T-cell (primary cell): ENCODE measurements at places on chromosomes 2 and 18.

- peaks cover 3% of the 10 kb centered on the region for H3K27me3 ChIP-seq
- no peak for DNase-seq
- no peak overlapping the region for H3K4me3 ChIP-seq
- H3K36me3 ChIP-seq = no peaks in the 10 kb centered on the region
- H3K27ac ChIP-seq = no peak overlapping the region
- peaks cover 4% of the 10 kb centered on the region for H3K4me1 ChIP-seq
Observed at GRCh38 chr2:112701052-112701451, 19.8 kb upstream of the NT5DC4 start.

DNA sequence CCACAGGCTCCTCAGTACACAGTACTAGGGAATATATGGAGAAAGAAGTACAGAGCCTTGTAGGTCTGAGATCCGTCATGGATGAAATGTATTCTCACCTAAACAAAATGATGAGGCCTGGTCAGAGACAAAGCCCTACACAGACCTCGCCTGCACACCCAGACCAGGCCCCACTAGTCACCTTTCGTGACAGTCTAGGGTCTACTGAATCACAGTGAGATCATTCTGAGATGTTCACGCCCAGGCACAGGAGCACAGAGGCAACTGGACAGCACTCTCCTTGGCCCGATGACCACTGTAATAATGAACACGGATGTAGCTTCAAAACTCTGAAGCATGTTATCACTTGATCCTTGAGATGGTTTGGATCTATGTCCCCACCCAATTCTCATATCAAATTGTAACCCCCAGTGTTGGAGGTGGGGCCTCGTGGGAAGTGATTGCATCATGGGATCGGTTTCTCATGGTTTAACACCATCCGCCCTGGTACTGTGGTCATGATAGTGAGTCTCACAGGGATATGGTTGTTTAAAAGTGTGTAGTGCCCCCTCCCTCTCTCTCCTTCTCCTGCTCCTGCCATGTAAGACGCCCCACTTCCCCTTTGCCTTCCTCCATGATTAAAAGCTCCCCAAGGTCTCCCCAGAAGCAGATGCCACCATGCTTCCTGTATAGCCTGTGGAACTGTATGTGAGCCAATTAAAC, 15.1 kb downstream of the DOCK10 start:
- H3K36me3 ChIP-seq = peaks cover 4% of the 10 kb centered on the region
- H3K4me1 ChIP-seq = peaks cover 48% of the 10 kb centered on the region
- H3K27me3 ChIP-seq = no peaks in the 10 kb centered on the region
- H3K27ac ChIP-seq = no peak overlapping the region
- H3K4me3 ChIP-seq = no peak overlapping the region
- no peak for DNase-seq

DNA sequence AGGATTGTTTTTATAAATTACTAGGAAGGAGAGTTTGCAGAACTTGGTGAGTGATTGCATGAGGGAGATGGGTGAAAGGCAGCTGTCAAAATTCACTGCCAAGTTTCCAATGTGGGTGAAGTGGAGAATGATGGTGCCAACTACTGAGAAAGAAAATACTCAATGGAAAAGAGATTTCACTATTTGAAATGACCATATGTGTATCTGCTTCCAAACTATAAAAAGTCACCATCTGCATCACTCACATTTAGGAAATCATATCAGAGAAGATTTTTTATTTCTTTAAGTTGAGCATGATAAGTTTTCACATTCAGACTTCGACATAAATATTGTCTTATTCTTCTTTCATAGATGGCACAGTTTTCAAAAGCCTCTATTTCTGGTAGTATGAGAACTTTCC, 570.0 kb upstream of the DSEL start:
- no peak overlapping the region for H3K27ac ChIP-seq
- DNase-seq = no peak
- H3K36me3 ChIP-seq = no peaks in the 10 kb centered on the region

- peaks cover 42% of the 10 kb centered on the region for H3K27me3 ChIP-seq
- no peak overlapping the region for H3K4me3 ChIP-seq
- H3K4me1 ChIP-seq = no peaks in the 10 kb centered on the region
- H3K36me3 ChIP-seq = no peaks in the 10 kb centered on the region
- no peak for DNase-seq
- no peak overlapping the region for H3K27ac ChIP-seq
Observed at GRCh38 chr18:57802213-57803102, 657 bp downstream of the ATP8B1 start.

GRCh38 chr18:58087928-58088690, 44.1 kb downstream of the NEDD4L start:
- H3K4me3 ChIP-seq = no peak overlapping the region
- no peaks in the 10 kb centered on the region for H3K36me3 ChIP-seq
- no peaks in the 10 kb centered on the region for H3K27me3 ChIP-seq
- H3K4me1 ChIP-seq = no peaks in the 10 kb centered on the region
- no peak for DNase-seq
- H3K27ac ChIP-seq = no peak overlapping the region

DNA sequence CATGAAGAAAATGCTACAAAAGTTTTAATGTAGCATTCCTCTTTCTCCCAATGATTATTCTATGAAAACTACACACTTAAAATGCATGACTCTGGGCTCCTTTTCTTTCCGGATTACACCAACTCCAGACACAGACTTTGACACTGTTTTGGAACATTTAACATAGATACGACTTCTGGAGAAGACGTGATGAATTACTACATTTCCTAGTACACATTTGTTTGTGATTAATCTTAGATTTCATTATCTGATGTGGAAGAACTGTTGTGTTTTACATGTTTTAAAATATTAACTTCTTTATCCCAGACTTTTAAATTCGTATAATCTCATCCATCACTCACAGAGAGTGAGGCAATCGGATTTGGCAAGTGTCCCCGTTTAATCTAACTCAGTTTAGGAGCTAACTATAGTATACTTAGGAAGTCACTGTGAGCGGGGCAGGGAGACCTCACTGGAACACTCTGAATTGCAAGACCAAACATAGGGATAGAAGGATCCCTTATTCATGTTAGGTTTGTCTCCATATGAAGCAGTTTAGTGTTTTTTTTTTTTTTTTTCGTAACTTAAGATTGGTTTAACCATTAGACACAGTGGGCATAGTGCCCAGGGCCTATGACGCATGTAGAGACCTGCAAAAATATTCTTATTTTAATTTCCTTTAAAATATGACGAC, 66.7 kb downstream of the PDE1A start:
- H3K36me3 ChIP-seq = no peaks in the 10 kb centered on the region
- no peak overlapping the region for H3K27ac ChIP-seq
- no peak for DNase-seq
- H3K27me3 ChIP-seq = no peaks in the 10 kb centered on the region
- H3K4me1 ChIP-seq = no peaks in the 10 kb centered on the region
- no peak overlapping the region for H3K4me3 ChIP-seq

- no peak overlapping the region for H3K4me3 ChIP-seq
- H3K27me3 ChIP-seq = no peaks in the 10 kb centered on the region
- DNase-seq = no peak
- H3K36me3 ChIP-seq = no peaks in the 10 kb centered on the region
- H3K4me1 ChIP-seq = no peaks in the 10 kb centered on the region
Observed at GRCh38 chr18:10715791-10716190, 190.0 kb downstream of the NAPG start.

- no peak overlapping the region for H3K4me3 ChIP-seq
- H3K27ac ChIP-seq = no peak overlapping the region
- H3K36me3 ChIP-seq = peaks cover 7% of the 10 kb centered on the region
- H3K27me3 ChIP-seq = no peaks in the 10 kb centered on the region
Observed at GRCh38 chr2:46379213-46380037, 82.2 kb downstream of the EPAS1 start.

- no peaks in the 10 kb centered on the region for H3K36me3 ChIP-seq
- no peaks in the 10 kb centered on the region for H3K27me3 ChIP-seq
- H3K4me1 ChIP-seq = peaks cover 14% of the 10 kb centered on the region
Observed at GRCh38 chr2:144320491-144320890, 199.4 kb downstream of the ZEB2 start.

GRCh38 chr2:21257621-21258020, 133.9 kb downstream of the TDRD15 start:
- H3K27me3 ChIP-seq = no peaks in the 10 kb centered on the region
- H3K4me3 ChIP-seq = no peak overlapping the region
- no peak for DNase-seq
- H3K27ac ChIP-seq = no peak overlapping the region

- H3K4me3 ChIP-seq = no peak overlapping the region
- H3K27me3 ChIP-seq = peaks cover 2% of the 10 kb centered on the region
- no peak overlapping the region for H3K27ac ChIP-seq
Observed at GRCh38 chr2:37378411-37378810, 34.0 kb downstream of the QPCT start.

GRCh38 chr18:56723068-56723467, 71.9 kb downstream of the WDR7 start:
- H3K36me3 ChIP-seq = no peaks in the 10 kb centered on the region
- no peaks in the 10 kb centered on the region for H3K27me3 ChIP-seq

GRCh38 chr18:57807336-57808117, 4.4 kb upstream of the ATP8B1 start:
- no peak overlapping the region for H3K4me3 ChIP-seq
- H3K27ac ChIP-seq = no peak overlapping the region
- H3K36me3 ChIP-seq = no peaks in the 10 kb centered on the region
- no peak for DNase-seq

DNA sequence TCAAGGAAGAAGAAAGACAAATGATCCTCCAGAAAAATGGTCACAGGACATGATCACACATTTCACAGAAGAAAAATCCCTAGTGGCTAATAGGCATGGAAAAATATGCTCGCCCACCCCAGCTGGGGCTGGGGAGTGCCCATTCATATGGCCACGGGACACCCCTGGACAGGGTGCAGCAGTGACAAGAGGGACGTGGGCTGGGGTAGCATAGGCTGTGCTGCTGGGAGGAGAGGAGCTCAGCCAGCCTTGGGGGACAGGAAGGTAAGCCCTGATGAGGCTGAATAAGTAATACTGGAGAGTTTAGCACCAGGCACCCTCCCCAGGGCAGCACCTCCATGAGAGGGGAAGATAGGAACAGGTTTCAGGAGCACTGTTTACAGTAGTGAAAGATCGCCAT, 254.9 kb upstream of the HS6ST1 start:
- H3K4me1 ChIP-seq = no peaks in the 10 kb centered on the region
- H3K4me3 ChIP-seq = no peak overlapping the region
- no peak for DNase-seq
- H3K36me3 ChIP-seq = no peaks in the 10 kb centered on the region
- no peaks in the 10 kb centered on the region for H3K27me3 ChIP-seq

- no peak overlapping the region for H3K4me3 ChIP-seq
- no peaks in the 10 kb centered on the region for H3K36me3 ChIP-seq
- no peak overlapping the region for H3K27ac ChIP-seq
- H3K4me1 ChIP-seq = no peaks in the 10 kb centered on the region
- no peaks in the 10 kb centered on the region for H3K27me3 ChIP-seq
- DNase-seq = peak; percentile 1
Observed at GRCh38 chr2:135043345-135043744, 3.9 kb downstream of the MAP3K19 start.

GRCh38 chr2:22375096-22375495, 1009.9 kb upstream of the KLHL29 start:
- DNase-seq = no peak
- no peak overlapping the region for H3K4me3 ChIP-seq
- no peaks in the 10 kb centered on the region for H3K27me3 ChIP-seq
- no peak overlapping the region for H3K27ac ChIP-seq

DNA sequence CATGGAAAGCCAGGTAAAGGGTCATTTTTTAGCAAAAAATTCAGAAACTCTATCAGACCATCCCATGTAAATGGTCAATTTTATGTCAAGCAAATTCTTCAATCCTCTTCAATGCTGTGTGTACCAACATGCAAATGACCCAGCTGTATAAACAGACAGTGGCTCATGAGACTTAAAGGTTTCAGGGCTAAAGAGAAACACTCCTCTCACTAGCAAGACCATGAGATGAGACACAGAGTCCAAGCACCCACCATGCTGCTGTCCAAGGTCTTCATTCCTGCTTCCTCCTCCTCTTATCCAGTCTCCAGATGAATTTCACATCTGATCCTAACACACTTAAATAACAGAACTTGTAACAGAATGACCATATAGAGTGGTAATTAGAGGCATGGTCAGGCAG, 30.8 kb upstream of the ONECUT2 start:
- peaks cover 2% of the 10 kb centered on the region for H3K27me3 ChIP-seq
- H3K4me1 ChIP-seq = no peaks in the 10 kb centered on the region
- H3K36me3 ChIP-seq = no peaks in the 10 kb centered on the region
- H3K27ac ChIP-seq = no peak overlapping the region
- no peak overlapping the region for H3K4me3 ChIP-seq

DNA sequence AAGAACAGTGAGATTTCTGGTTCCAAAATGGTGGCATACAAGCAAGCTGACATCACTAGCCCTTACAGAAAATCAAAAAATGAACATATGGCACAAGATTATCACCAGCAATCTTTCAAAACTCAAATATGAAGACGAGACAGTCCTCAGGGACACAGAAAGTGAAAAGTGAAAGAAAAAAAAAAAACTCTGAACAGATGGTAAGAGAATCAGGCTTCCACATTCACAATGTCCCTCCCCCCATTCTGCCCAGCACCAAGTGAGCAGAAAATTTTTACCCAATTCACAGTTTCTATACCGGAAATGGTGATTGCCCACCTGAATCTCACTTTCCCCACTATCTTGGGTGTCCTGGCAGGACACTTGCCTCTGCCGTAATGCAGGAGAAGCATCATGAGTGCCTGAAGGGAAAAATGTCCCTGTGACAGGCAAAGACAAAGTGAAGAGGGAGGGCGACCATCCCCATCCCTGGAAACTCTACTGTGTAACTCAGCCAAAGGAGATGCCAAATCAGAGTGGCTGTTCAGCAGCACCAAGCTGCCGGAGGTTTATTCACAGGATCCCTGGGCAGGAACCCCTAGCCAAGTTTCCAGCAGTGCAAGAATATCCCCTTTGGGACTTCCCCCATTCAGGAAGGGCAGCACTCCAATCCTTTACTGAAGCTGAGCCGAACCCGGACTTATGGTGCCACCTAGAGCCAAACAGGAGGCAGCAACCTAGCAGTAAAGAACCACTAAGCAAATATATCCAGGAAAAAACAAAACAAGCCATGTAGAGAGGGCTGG, 312.2 kb downstream of the LRATD1 start:
- H3K4me3 ChIP-seq = no peak overlapping the region
- H3K4me1 ChIP-seq = no peaks in the 10 kb centered on the region
- no peak for DNase-seq
- no peaks in the 10 kb centered on the region for H3K36me3 ChIP-seq
- H3K27me3 ChIP-seq = no peaks in the 10 kb centered on the region

GRCh38 chr2:71800851-71801250, 346.8 kb downstream of the CYP26B1 start:
- no peaks in the 10 kb centered on the region for H3K27me3 ChIP-seq
- no peaks in the 10 kb centered on the region for H3K36me3 ChIP-seq
- H3K4me3 ChIP-seq = no peak overlapping the region
- H3K4me1 ChIP-seq = no peaks in the 10 kb centered on the region
- no peak for DNase-seq
- H3K27ac ChIP-seq = no peak overlapping the region

- no peaks in the 10 kb centered on the region for H3K27me3 ChIP-seq
- H3K4me1 ChIP-seq = no peaks in the 10 kb centered on the region
- no peaks in the 10 kb centered on the region for H3K36me3 ChIP-seq
- no peak overlapping the region for H3K4me3 ChIP-seq
Observed at GRCh38 chr2:133240491-133241223, 327.6 kb downstream of the NCKAP5 start.
